ENCODE measurements at places on chromosomes 6 and 20.

- no peak for DNase-seq
These were observed 90.1 kb upstream of the EDN1 start for GRCh38 chr6:12200015-12200564.

GRCh38 chr6:40356242-40356910 lies 230.8 kb downstream of the LRFN2 start:
- DNase-seq, result no peak

GRCh38 chr6:154041001-154041400 lies 2.0 kb downstream of the OPRM1 start:
- no peak for DNase-seq

DNA sequence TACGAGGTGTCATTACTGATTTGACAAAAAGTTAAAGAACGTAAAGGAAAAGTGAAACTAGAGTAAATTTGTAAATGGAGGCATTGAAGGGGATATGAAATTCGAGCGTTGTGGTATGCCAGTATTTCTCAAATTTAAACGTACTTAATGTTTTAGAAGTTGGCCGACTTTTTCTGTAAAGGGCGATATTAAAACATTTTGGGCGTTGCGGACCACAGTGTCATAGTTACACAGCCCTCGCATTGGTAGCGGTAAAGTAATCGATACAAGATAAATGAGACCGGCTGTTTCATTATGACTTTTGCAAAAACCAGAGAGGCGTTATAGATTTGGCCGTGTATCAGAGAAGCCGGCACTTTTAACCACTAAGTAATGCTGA lies 39.6 kb downstream of the OR2B2 start:
- no peak for DNase-seq

GRCh38 chr20:50172347-50173013 lies 18.1 kb upstream of the CEBPB start:
- no peak for DNase-seq

- DNase-seq, result no peak
These were observed 127.9 kb upstream of the FOXO3 start for GRCh38 chr6:108432792-108433191.

DNA sequence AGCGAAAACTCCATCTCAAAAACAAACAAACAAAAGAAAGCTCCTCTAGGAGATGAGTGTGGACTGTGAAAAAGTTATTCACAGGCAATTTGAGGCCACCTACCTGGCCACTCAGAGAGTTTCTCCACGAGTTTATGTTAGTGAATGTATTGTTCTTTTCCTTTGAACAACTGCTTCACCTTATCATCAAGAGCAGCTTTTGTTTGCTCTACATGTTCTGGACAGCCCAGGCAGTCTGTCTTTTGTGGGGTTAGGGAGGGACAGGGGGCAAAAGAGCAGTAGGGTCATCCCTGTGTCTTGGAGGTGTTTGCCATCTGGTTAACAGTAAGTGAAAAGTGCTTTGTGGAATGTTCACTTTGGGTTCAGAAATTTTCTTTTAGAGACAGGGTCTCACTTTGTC lies 8.0 kb downstream of the CASS4 start:
- no peak for DNase-seq
